ENCODE measurements at places on chromosomes 4 and X.

GRCh38 chrX:106436691-106437090 is 175.1 kb upstream of the RADX start:
- DNase-seq: no peak

- peak; percentile 96 for DNase-seq
Observed at GRCh38 chr4:3074078-3074845, at the start of the genes HTT and HTT-AS. HTT (plus strand) TSS chr4:3074681; CDS start chr4:3074826, 145 bp downstream. HTT-AS (minus strand) TSS chr4:3074538.

DNA sequence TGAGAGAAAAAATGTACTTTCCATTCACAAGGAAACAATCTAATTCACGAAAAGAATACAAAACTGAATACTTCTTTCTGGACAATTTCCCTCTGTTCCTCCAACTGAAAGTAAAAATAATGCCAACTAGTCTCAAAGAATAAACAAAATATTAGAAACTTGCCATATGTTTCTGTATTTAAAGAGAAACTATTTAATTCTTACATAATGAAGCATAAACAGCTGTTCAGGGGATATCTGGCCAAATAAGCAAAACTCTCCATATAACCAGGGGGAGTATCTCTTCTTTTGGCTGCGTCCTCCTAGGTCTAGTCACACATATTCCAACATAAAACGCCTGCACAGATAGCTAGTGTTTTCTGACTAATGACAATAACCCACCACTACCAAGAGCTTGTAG is 805 bp downstream of the GATB start:
- DNase-seq: no peak

- DNase-seq: no peak
Observed at GRCh38 chr4:147311956-147312355, 168.9 kb upstream of the EDNRA start.

DNA sequence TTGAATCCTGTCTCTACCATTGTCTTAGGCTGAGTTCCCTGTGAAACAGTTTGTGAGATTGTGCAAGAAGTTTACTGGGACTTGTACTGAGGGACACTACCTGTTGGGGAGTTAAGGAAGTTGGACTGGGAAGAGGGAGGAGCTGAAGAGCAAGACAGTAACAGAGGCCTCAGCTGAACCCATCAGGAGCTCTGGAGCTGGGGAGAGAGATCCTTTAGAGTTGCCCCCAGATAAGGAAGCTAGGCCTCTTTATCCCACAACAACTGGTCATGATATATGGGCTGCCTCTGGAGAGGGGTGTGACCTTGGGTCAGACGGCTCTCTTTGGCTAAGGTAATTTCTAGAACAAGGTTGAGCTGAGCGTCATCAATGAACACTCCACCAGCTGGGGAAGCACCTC is 137.8 kb upstream of the SLC4A4 start:
- no peak for DNase-seq

DNA sequence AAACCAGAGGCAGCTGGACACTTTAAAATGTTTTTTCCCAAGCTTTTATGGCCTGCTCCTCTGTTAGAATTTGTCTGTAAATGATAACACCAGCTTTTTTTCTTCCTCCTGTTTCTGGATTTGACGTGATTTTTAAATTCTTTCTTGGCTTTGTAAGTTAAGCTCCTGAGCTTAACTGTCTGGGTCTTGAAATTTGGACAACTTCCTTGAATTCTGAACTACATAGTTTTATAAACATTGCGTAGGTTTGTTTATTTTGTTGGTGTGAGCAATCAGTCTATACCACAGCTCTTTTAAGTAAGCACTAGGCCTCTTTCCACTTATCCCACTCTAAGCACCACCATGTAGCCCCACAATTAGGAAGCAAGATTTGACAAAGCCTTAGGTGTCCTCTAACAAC is 144.4 kb upstream of the GUCY1A1 start:
- DNase-seq: no peak

DNA sequence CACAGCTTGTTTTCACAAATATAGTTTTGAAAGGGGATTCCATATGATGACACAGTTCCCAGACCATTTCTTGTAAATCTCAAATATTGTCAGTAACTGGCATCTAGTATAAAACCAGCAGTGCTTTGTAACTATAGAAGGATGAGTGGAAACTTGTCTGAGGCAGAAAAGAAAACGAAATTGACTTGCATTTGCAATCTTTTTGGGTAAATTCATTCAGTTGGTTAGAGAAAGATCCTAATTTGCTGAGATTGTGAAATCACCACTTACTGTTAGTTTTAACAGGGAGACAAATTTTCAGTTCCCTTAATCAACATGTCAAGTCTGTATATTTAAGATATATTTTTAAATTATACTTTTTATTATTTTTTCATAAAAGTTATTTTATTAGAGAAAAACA is 71.5 kb upstream of the VEGFC start:
- DNase-seq: no peak

- DNase-seq: no peak
Observed at GRCh38 chr4:185758807-185759206, 53.2 kb downstream of the SORBS2 start.

GRCh38 chrX:136961594-136962135 is 72.1 kb downstream of the GPR101 start:
- no peak for DNase-seq

- DNase-seq: no peak
Observed at GRCh38 chrX:109190542-109190941, 291.3 kb downstream of the GUCY2F start.

DNA sequence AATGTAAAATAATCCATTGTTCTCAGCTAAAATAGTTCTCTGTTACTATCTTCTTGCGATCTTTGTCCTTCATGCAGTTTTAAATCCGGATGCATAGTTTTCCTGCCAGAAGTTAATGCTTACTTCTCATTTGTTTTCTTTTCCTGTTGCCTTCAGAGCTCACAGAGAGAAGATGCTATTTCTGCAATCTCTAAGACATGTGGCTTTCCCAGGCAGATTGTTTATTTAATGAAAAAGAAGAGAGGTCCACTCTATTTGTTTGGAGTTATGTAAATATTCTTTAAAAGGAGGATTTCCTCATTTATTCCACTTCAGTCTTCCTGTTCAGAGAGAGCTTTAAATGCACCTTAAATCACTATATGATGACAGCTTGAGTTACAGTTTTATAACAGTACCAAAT is 39.3 kb upstream of the HPGD start:
- no peak for DNase-seq

- DNase-seq: no peak
Observed at GRCh38 chr4:63708661-63709060, 700.6 kb downstream of the TECRL start.

DNA sequence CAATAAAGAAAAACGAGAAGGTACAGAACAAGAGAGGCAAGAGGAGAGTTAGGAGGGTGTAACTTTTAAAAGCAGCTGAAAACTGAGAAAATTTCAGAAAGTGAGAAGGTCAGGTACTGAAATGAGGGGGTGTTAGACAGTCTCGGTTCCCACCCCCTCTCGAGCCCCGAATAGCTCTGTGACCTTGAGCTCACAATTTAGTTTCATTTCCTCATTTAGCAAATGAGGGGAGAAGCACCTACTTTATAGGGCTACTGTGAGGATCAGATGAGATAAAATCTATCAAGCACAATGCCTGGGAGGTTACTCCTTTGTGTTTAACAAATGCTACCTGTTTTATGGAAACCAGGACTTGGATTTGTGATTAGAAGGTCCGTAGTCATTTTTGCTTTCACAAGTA is 4.9 kb downstream of the UGT8 start:
- DNase-seq: no peak

DNA sequence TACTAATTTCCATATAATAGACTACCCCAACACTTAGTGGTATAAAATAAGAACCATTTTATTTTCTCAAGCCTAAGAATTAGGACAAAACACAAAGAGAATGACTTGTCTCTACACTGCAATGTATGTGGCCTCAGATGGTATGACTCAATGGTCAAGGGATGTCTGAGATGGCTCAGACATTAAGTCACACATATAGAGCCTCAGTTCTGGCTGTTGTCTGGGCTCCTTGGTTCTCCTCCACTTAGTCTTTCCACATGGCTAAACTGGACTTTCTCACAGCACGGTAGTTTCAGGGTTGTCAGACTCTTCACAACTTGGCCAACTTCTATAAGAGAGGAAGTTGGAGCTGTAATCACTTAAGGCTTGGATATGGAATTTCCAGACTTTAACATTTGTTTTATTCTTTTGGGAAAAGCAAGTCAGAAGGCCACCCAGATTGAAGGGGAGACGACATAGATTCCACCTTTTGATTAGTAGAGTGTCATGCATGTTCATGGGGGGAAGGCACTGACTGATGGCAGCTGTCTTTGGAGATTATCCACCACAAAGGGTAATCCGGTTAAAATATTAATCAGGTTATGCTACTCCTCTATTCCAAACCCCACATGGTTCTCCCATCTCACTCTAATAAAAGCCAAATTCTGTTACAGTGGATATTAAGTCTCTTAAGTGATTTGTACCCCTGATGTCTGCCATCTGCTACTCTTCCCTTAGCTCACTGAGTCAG is 9.4 kb downstream of the IL15 start:
- no peak for DNase-seq

- DNase-seq: no peak
Observed at GRCh38 chrX:98480606-98481005, 1596.9 kb downstream of the RPA4 start.

DNA sequence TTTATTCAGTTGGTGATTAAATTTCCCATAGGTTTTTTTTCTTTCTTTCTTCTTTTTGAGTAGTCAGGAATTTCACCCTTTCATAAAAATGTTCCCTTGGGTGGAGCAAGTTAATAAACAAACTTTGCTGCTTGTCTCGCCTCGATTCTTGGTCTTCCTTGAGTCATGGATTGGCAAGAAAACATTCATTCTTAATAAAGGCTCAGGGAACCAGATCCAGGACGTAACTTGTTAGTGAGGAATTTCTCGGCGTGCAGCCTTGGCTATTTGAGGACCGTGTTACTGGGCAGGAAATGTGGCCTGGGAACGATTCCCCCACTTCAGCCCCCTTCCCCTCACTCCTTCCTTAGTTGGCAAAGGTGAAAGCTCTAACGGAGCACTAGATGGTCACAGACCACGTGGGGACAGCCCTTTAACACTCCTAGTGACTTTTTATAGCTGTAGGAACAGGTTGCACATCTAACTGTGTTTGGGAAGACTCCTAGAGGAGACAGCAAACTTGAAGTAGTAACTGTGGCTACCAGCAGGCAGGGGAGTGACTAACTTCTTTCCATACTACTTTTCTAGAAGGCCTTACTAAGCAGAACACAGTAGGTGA is 106.8 kb downstream of the UCHL1 start:
- no peak for DNase-seq

- DNase-seq: no peak
Observed at GRCh38 chr4:42845586-42845985, 46.9 kb upstream of the GRXCR1 start.

GRCh38 chrX:104130808-104131207 is 18.5 kb downstream of the ZCCHC18 start:
- no peak for DNase-seq

DNA sequence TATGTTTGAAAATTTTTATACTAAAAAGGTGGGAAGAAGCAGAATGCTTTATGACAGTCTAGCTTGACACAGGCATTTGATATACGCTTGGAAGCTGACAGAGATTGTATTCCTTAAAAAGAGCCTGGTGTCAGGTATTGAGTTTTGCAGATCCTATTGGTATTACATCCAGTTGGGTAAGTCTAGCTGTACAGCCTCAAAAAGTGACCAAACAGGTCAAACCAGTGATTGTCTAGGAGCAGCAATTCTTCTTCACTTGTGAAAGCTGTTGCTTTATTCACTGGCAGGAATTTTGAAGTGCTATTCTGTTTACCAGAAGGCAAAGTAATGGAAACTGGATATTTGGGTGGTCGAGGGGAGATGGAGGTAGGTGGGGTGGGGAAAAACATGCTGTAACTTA is 77.5 kb downstream of the UCHL1 start:
- DNase-seq: no peak

DNA sequence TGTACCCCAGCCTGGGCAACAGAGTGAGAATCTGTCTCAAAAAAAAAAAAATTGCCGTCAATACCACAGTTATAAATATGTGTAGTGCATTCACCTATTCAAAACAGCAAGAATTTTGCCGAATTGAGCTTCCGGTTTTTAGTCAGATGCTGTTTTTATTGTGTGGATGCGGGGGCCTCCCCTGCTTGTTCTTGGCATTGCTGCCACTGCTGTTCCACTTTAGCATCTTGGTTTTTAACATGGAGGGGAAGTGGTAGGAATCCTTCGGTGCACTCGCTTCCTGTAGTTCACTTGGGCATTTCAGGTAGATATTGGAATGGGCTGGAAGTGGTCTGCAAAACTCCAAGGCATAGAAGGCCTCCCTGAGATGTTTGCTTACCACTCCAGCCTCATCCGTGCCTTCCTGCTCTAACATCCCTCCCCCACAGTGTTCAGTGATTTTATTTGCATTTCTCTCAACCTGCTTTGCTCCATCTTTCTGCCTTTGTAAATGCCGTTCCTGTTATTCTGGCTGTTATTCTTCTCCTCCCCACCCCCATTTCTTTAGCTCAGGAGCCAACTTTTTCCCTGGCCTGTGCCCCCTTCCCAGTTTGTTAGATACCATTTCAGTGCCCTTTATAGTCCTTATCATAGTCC is 25.5 kb downstream of the MOB1B start:
- no peak for DNase-seq

- DNase-seq: no peak
Observed at GRCh38 chr4:129098531-129099001, 2.6 kb downstream of the C4orf33 start.

- no peak for DNase-seq
Observed at GRCh38 chr4:156710365-156711192, 261.0 kb downstream of the PDGFC start.

GRCh38 chr4:94211861-94212260 is 4.2 kb downstream of the SMARCAD1 start:
- DNase-seq: no peak

GRCh38 chr4:33882246-33882990 is 2361.9 kb downstream of the ARAP2 start:
- DNase-seq: no peak

DNA sequence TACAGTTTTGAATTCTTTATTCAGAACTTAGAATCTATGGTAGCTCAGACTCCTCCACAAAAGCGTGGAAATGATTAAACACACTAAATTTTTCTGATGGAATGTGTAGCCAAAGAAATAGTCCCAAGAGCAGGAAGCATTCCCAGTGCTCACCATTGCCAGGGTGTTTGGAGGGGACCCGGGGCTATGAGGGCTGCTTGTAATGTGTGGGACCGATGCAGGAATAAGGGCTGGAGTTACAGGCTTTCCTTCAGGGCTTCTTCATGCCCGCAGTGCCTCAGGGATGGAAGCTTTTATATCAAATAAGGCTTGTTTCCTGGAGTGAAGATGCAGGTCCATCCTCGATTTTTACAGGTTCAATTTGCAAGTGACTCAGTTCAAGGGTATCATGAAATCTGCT is 25.8 kb downstream of the WWC2 start:
- DNase-seq: no peak

GRCh38 chrX:68703846-68704245 is 56.4 kb downstream of the STARD8 start:
- DNase-seq: no peak

GRCh38 chr4:47010347-47010911 is 17.0 kb upstream of the GABRA4 start:
- no peak for DNase-seq

GRCh38 chr4:9920029-9920428 is 101.3 kb downstream of the SLC2A9 start:
- no peak for DNase-seq

Data from stimulated activated CD4-positive, alpha-beta T cell treated with anti-CD3 and anti-CD28 coated beads, Interleukin-15, amount 100 ng/mL, for 1 hour (primary cell).